ENCODE measurements at places on chromosomes 7 and 10.

GRCh38 chr7:958221-959200 lies 4.0 kb upstream of the ADAP1 start:
- no peak for DNase-seq

- DNase-seq, result no peak
Observed at GRCh38 chr7:137127806-137128205, 215.7 kb downstream of the PTN start.

- no peak for DNase-seq
Observed at GRCh38 chr7:118182593-118183427, 1.2 kb upstream of the LSM8 start.

DNA sequence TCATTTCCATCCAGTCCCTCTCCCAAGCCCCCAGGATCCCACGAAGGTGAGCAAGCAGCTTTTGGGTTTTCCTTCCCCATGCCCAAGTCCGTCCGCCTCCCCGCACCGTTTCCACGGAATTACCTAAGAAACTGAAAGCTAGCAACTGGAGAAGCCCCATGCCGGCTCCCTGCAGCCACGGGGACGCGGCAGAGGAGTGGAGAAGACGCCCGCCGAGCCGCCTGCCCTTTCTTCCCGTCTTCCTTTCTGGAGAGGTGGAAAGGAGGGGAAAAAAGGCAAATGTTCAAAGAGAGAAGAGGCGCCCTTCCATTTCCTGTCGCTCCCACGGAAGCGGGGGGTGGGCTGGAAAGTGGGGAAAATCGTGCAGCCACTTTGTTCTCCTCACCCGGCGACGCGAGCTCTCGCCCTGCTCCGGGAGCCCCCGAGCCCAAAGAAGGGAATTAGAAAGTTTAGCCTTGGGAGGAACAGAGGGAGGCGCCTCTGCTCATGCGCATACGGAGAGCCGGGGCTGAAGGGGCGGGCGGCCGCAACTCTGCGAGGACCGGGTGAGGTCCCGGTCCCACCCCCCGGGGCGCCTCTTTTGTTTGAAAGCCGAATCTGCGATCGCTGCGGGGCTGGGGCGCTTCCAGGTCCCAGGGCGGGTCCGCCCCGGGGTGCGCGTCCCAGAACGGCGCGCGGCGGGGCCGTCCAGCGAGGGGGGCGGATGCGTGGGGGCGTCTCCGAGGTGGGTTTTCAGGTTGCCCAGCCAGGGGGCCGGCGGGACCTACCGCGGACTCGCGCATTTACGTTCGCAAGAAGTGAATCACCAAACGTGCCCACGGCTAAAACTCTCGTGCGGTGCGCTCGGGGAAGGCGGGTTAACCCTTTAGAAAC lies at the start of gene LAMB1:
Gene LAMB1 (minus strand): TSS at position 436 of the 873 bp plus-strand sequence. CDS start 276 bp downstream, at position 160.
- DNase-seq, result no peak

DNA sequence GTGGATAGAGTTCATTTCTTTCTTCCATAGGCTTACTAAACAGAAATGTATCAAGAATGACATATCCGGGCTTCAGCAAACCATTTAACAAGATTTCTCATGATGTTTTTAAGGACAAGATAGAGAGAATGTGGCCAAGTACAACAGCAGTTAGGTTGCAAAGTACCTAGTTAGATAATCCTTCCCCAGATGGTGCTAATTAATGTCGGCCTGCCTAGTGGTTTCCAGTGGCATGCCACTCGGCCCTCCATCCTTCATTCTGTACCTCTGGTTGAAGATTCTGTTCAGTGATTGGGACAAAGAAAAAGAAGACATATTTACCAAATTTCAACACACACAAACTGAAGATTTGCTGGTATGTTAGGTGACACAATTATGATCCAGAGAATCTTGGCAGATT lies 212.1 kb downstream of the MACC1 start:
- DNase-seq, result no peak

DNA sequence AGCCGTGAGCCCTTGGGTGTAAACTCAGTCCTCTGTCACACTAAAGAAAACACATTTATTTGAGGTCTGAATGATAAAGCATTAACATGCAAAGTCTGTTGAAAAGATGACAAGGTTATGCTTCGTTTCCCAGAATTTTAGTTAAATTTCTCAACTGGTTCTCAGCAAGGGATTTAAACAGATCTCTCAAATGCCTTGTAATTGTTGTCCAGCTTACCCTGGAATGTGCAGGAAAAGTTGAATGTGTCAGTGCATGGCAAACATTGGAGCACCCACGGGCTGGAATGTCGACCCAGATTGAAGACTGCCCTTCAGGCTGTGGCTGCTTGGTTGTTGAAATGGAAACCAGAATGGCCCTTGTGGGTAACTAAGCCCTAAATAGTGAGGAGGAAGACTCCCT lies 191.8 kb downstream of the TRIL start:
- DNase-seq, result no peak

DNA sequence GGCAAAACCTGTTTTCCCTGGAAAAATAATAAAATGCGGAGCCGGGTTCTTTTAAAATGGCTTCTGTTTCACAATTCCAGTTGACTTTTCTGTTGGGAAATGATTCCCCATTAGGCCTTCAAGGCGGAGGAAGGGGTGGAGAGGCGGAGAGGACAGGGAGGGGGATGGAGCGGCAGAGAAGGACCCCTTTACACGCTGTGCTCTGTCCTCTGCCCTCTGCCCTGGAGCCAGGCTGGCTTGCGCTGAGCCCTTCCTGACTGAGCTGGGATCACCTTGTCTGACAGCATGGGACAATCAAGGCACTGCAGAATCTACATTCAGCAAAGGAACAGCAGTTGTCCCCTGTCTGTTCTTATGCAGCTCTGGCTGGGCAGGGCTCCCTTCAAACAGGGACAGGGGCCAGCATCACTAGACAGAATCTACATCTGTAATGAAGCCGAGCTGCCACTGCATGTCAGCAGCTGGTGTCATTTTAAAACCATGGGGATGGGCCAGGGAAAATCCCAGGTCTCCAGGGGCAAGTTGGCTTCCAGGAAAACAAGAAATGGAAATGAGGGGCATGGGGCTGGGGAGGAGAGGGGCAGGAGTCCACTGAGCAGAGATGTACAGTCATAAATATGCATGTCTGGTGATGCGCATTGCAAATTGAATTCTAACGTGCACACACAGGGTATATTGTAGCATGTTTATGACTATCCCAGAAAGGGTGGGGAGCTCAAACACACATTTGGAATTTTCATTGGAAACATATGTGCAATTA lies 120.0 kb downstream of the MKX start:
- DNase-seq, result no peak

- peak; percentile 3 for DNase-seq
Observed at GRCh38 chr7:83162402-83163256, at the start of gene PCLO. TSS of gene PCLO (minus strand) at chr7:83162884. CDS start at chr7:83162592, 292 bp downstream.

DNA sequence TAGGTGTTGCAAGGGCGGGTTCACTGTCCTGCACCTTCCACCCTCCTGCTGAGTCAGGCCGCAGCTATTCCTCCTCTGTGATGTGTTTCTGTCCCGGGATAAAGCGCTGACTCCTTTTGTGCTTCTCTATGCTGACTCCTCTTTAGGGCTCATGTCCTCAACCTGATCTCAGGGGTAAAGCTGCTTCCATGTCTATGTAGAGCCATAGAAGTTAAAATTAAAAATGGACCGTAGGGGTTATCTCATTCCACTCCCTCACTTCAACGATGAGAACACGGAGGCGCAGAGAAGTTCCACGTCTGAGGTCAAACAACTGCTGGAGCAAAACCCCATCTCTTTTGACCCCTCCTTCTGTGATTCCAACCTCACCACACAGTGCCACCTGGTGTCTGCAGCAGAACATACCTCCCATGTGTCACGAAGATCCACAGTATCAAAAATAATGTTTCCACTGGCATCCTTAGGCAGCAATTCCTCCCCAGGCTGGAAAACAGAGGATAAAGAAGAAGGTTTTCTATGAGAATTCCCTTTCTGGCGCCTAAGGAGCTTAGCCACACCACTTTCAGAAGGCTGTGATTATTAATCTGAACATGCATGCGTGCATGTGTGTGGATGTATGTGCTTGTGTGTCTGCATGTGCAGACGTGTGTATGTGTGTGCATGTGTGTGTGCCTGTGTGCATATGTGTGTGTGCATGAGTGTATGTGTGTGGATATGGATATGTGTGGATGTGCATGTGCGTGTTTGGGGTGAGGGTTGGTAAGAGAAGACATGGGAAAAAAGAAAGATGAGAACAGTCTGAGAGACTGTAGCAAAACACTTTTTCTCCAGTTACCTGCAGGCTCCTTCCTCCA lies 81.2 kb upstream of the UCN3 start:
- DNase-seq, result no peak

DNA sequence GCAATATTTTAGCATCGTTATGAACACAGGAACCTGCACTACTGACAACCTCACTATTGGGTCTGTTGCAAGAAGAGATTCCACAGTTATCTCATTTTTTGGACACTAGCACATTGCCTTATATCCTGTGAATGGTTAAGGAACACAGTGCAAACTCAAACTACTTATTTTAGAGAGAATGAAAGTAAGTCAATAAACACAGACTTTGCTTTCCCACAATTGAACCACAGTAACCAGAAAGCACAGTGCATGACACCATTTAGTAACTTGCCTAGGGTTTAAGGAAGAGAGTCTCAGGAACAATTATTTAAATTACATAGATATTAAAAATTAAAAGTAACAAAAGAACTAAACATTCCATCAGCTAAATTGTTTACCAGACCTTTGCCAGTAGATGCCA lies 468.8 kb downstream of the ZWINT start:
- no peak for DNase-seq

DNA sequence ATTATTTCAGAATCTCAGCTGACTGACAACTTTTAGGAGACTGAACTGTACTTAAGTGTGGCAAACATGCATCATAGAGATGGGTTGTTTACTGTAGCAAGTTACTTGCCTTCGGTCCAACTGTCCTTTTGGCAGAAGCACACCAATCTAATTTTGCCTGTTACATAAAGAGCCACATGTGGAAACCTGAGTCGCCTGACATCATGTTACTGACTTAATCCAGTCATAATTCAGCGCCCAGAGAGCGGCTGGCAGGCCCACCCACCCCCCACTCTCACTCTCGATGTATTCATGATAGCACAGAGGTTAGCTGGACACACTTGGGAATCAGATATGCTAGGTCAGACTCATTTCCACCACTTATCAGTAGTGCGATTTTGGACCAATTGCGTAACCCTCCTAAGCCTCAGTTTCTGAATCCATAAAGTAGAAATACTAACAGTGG lies 57.3 kb upstream of the CAPZA2 start:
- DNase-seq, result peak; percentile 71

DNA sequence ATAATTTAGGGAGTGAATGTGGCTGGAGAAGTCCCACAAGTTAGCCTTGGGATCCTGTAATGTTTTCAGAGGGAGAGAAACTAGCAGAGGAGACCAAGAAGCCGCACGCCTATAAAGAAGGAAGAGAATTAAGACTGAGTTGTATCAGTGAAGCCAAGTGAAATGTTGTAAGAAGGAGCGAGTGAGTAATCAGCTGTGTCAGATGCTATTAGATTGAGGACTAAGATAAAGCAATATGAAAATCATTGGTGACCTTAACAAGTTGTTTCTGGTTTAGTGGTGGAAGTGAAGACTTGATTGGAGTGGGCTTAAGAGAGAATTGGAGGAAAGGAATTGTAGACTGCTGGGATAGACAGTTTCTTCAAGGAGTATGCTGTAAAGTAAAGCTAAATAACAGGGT lies 8.8 kb downstream of the CCSER2 start:
- DNase-seq, result no peak

DNA sequence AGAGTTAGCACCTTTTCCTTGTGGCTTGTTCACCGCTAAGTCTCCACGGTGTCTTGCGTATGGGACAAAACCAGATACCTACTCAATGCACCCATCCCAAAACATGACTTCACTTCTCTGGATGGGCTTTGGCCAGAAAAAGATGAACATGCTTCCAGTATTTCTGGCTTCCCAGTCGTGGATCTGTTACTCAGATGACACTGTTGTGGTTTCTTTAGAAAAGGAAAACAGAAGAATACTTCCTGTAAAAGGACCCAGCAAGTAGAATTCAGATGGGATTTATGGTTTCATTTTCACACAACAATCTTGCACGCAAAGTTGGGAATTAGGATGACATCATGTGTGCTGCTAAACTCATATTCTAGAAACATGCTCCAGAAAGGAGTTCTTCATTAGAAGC lies 216.7 kb downstream of the ADAM12 start:
- peak; percentile 91 for DNase-seq

DNA sequence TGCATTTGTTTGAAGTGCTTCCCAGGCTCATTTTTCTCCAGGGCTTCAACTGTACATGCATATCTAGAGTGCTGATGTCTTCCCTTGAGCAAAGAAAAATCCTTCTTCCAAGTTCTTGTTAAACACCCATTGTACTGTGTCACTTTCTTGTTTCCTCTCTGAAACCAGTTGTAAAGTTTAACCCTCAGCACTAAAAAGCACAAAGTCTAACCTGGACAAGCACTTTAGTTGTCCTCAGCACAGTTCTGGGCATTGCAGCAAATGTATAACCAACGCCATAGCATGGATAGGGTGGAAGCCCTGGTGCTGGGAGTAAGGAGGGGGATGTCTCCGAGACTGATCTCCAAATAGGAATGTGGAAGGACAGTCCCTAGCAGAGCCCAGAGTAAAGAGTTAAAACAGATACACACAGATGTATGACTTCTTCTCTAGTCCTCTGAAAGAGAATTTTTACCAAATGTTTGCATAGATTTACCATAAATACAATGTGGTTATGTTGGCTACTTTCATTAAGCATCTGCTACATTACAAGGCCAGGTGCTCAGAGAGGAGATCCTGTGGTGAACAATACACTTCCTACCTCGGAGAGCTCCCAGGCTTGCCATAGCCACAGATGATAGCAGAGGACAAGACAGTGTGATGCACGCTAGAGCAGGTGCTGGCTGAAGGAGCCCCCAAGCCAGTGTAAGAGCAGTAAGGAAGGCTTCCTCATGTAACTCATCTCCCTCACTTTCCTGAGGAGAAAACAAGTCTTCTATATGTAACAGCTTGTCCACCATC lies 57.0 kb downstream of the DNAJC12 start:
- no peak for DNase-seq

DNA sequence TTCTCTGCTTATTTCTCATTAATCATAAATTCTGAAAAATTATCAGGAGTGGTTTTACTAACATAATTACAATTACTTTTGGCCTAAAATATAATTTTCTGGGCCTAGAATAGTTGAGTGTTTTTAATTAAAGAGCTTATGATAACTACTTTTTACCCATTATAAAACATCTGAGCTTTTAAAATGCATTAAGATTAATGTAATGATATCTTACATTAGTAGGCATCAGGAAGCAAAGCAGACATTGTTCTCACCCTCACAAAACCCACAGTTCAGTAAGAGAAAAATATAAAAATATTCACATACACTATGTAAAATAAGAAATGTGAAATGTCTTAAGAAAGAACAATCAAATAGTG lies 443.7 kb upstream of the SEMA3A start:
- DNase-seq, result no peak

DNA sequence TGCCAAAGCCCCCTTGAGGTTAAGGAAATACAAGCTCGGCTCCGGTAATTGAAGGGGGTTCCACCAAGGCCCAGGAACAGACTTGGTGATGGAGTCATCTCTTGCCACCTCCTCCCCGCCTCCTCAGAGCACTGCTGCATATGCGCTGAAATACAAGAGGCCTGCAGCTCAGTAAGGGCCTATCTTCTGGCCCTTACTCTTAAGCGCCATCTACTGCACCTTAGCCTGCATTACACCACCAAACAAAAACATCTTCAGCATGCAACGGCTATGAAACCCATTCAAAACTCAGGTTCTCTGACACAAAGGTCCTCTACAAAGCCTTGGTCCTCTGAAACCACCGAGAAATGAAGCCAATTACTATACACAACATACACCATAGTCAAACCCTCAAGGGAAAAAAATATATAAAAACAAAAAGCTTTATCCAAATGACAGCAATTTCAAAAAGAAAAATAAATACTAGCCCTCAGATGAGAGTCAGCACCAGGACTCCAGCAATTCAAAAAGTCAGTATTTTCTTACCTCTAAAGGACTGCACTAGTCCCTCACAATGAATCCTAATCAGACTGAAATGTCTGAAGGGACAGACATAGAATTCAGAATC lies 176.8 kb upstream of the TBX20 start:
- DNase-seq, result no peak
